NCI-H1048 (cell line): ENCODE measurements at places on chromosomes 2 and 18.

GRCh38 chr2:195482010-195482409 is 175.0 kb upstream of the SLC39A10 start:
- DNase-seq: no peak

DNA sequence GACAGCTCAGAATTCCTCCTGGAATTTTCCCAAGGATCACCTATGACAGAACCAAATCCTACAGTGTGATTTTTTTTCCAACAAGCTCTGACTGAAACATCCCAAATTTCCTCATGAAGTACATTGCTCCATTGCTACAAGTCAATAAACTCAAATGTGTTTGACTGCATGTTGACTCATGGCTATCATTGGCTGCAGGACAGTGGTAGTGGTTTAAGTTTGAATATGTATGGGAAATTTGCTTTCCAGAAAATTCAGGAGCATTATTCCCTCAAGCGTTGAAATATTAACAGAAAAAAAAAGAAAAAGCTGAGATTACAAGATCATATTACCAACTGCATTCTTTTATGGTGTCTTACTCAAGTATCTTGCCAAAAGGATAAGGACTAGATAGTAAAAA is 402.8 kb upstream of the DSEL start:
- no peak for DNase-seq

DNA sequence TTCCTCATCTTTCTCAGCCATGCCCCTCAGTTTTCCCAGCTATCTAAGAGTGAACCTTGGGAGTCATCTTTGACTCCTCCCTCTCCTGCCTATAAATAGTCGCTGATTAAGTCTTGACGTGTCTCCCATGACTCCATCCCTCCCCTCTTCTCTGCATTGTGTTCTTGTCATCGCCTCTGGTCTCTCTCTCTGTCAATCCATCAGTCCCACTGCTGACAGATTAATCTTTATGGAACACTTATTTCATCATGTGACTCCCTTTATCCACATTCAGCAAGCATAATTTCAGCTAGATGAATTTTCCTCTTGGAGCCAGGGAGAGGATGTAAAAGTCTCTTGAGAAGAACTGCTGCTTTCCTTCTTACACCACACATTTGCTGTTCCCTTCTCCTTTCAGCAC is 9.4 kb downstream of the ADAM23 start:
- no peak for DNase-seq

GRCh38 chr2:181685150-181685688 is 4.9 kb upstream of the NEUROD1 start:
- DNase-seq: no peak

- no peak for DNase-seq
These were observed 87.8 kb downstream of the PDE11A start for GRCh38 chr2:177984749-177985148.

DNA sequence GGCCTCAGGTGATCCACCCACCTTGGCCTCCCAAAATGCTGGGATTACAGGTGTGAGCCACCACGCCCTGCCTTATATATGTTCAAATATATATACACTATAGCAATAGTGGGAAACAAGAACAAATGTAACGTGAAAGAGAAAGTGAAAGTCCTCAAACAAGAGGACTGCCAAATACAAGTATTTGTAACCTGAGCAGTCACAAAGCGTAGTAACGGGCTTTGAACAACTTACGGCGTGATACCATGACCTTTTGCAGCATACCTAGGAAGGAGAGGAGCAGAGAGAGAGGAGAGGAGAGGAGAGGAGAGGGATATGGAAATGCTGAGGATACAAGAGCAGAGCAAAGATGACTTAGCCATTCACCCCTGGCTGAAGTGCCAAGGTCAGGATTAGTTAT is 113.8 kb upstream of the RGPD4 start:
- no peak for DNase-seq

DNA sequence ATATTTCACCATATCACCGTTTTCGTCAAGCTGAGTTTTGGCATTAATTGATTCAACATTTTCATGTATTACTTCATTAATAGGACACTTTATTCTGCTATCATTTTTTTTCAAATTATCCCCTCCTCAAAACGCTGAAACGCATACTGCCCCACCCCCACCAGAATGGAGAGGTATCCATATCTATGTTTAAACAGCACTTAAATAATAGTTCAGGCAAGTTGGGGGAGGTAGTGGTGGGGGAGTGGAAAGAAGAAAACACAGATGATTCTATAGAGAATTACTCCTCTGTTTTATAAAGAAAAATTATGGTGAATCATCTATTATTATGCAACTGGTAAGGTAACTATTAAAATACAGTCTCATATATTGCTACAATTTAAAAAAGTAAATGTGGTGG is 314.4 kb upstream of the ZEB2 start:
- no peak for DNase-seq

DNA sequence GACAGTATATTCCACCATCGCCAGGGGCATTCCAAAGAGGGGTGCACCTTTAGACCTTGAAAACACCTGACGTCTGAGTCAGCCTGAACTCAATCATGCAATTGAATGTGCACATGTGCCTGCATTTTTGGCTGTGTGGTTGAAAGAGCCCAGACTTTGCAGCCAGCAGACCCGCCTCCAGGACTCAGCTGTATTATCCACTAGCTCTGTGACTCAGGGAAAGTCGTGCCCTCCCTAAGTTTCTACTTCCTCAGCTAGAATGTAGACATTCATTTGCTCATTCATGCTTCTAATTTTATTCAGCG is 94.2 kb downstream of the LRRC30 start:
- DNase-seq: no peak

DNA sequence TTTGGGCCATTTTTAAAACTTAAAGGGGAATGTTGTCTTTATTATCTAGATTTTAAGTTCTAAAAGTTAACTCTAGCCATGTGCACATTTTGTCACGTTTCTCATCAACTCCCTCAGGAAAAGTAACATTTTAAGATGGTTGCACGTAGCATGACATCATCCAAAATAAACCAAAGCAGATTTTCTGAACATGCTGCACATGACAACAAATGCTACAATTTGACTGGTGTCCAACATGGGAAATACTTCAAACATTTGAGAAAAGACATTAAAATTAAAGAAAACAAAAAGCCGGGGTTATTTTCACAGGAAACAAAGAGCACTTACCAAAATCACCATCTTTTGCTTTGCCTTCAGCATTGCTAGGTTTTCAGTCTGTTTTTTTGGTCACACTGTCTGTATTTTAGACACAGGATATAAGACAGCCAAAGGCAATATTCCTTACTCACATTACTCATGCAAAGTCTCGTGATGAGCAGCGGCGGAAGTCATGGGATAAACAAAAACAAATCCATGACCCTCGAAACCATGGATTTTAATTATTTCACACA is 51.3 kb upstream of the RND3 start:
- DNase-seq: no peak

DNA sequence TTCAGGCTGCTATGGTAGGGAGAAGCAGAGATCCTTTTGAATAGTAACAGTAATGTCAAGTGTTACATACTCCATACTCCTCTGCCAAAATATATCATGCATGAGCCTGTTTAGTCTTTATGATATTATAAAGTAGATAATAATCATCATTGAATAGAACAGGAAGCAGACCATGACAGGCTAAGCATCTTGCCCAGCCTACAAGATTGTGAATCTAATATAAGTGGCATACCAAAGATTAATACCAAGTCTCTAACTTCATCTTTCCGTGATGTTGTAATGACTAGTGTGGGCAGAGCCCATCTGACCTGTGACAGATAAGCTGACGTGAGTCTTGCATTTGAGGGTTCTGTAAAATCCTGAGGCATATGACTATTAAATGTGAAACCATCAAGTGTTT is 13.1 kb downstream of the NDUFB3 start:
- DNase-seq: no peak

- no peak for DNase-seq
These were observed 8.3 kb downstream of the RHOB start for GRCh38 chr2:20455076-20455587.

GRCh38 chr2:16243411-16243996 is 303.2 kb downstream of the MYCN start:
- no peak for DNase-seq

GRCh38 chr18:48136051-48136826 is 205.8 kb upstream of the SMAD2 start:
- DNase-seq: peak; percentile 5

GRCh38 chr18:6396276-6396675 is 18.4 kb downstream of the L3MBTL4 start:
- no peak for DNase-seq

- no peak for DNase-seq
These were observed 423.6 kb downstream of the PTH2R start for GRCh38 chr2:208830203-208830602.

- no peak for DNase-seq
These were observed 225.3 kb downstream of the AGPS start for GRCh38 chr2:177617849-177618248.

DNA sequence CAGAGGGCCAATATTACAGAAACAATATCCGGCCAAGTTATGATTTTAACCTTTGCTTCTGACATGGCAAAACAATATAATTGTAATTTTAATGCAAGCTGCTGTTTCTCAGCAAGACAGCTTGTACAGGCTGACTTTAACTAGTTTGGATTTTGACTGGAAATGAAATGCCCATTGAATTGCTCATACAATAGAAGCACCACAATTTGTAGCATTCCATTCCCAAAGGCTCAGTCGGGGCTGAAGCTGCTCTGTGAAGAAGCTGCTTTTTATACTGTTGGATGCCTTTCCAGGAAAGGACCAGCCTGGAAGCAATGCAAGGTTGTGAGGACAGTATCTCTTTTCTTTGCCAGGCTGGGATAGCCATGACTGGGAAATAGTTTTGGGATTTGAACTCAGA is 677.0 kb upstream of the FANCL start:
- no peak for DNase-seq

GRCh38 chr2:109510136-109511028 is 103.4 kb downstream of the SEPTIN10 start:
- no peak for DNase-seq

- DNase-seq: no peak
These were observed 59.2 kb downstream of the PARD6G start for GRCh38 chr18:80187956-80188642.

DNA sequence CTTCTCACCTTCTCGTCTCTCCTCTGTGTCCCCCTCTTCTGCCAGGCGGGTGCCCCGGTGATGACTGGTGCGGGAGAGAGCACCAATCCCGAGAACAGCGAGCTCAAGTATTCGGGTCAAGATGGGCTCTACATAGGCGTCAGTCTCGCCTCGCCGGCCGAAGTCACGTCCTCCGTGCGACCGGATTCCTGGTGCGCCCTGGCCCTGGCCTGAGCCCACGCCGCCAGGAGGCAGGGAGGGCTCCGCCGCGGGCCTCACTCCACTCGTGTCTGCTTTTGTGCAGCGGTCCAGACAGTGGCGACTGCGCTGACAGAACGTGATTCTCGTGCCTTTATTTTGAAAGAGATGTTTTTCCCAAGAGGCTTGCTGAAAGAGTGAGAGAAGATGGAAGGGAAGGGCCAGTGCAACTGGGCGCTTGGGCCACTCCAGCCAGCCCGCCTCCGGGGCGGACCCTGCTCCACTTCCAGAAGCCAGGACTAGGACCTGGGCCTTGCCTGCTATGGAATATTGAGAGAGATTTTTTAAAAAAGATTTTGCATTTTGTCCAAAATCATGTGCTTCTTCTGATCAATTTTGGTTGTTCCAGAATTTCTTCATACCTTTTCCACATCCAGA is 31.3 kb downstream of the GATA6 start:
- no peak for DNase-seq

DNA sequence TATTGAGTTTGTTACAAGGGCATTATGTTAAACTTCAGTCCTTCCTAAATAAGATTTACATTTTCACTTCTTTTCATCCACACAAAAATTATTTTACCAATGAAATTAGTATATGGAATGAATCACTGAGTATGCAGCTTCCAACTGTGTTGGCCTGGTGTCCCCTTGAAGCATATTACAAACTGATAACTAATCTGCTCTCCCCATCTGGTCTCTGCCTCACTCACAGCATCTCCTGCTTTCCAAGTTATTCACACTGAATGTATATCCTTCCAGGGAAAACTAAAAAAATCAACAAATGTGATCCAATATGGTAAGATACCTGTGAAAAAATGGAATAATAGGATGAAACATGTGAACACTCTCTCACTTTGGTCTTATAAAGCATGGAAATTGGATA is 90.0 kb upstream of the NYAP2 start:
- no peak for DNase-seq

GRCh38 chr2:190781604-190782198 is 98.9 kb upstream of the GLS start:
- no peak for DNase-seq

- no peak for DNase-seq
These were observed 82.4 kb downstream of the RBMS1 start for GRCh38 chr2:160411167-160411566.

DNA sequence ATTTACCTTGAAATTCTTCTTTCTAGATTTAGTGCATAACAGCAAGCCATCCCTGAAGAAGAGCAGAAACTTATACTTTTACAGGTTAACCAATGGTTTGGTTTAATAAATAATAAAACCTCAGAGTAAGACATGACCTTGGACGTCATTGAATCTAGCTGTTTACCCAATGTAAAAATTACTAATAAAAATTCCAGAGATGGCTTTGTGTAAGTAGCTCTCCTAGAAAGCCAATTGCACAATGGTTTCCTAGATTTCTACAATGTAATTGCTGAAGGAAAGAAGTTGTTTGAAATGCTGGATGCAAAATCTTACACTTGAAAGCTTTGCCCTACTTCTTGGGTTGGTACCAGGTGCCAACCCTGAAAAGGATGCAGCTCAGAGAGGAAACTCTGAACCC is 1.5 kb downstream of the XDH start:
- DNase-seq: no peak

- DNase-seq: no peak
These were observed 101.7 kb downstream of the ANKRD44 start for GRCh38 chr2:197208841-197209240.

DNA sequence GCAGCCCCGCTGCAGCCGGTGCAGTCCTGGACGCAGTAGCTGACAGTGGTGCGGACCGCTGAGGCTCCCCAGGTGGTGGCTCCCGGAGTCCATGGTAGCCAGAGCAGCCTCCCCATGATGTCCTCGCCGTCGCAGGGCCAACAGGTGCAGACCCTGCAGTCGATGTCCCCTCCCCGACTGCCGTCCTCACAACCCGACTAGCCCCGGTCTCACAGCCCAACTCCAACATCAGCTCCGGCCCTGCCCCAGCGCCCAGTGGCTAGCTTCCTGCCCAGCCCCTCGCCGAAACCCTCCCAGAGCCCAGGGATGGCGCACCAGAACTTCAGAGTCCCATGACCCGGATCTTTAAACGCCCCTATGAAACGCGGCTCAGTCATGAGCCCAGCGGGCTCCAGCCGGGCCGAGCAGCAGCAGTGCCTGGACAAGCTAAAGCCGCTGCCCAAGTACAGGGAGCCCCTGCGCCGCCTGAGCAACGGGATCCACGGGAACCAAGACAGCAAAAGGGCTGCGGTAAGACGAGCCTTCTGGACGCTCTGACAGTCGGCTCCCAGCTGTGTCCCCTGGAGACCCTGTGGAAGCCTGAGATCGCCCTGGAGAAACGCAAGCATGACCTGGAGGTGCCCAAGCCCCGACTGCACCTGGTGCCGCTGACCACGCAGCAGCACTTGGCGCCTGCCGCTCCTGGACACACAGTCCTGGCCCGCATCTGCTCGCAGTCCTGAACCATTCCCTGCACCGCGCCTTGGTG is 53.8 kb upstream of the TUBA3E start:
- DNase-seq: no peak

- DNase-seq: no peak
These were observed 132.7 kb downstream of the DIS3L2 start for GRCh38 chr2:232094201-232094600.

- no peak for DNase-seq
These were observed 66.5 kb downstream of the TNP1 start for GRCh38 chr2:216793386-216793785.

- DNase-seq: peak; percentile 44
These were observed 48.0 kb upstream of the HNRNPA3 start for GRCh38 chr2:177164584-177165052.

- DNase-seq: no peak
These were observed 85.6 kb downstream of the ZNF804A start for GRCh38 chr2:184683911-184684310.
